NCI-H2081 (cell line): ENCODE measurements at places on chromosomes 4 and X.

GRCh38 chrX:1851527-1851926 lies 236.7 kb downstream of the ASMT start:
- no peak for DNase-seq

GRCh38 chrX:34586346-34586911 lies 70.7 kb downstream of the TMEM47 start:
- no peak for DNase-seq

- DNase-seq, result no peak
Measured at GRCh38 chr4:104826171-104826570, 320.5 kb upstream of the TET2 start.

DNA sequence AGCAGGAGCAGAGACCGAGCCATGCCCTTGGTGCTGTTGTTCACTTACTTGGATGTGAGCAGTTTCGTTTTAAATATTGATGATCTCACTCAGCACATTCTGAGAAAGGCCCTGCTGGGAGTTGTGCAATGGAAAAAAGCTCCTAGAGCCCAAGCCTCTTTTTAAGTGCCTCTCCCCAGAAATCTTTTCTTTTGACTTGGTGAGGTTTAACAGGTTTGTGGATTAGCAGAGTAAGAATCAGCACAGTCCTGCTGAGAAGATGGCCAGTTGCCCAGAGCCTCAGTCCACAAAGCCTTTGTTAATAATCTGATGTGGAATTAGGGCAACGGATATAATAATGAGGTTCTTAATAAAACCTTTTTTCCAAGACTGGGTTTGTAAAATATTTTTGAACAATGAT lies 157.5 kb upstream of the ATP6AP2 start:
- no peak for DNase-seq

GRCh38 chrX:56000174-56000573 lies 232.0 kb upstream of the KLF8 start:
- no peak for DNase-seq
